ENCODE measurements at places on chromosomes 6 and 20.

GRCh38 chr6:75094614-75095200, 111.1 kb downstream of the COL12A1 start:
- DNase-seq = no peak

- DNase-seq = no peak
Observed at GRCh38 chr20:1628621-1629020, 8.8 kb upstream of the SIRPB1 start.

- DNase-seq = peak; percentile 70
Observed at GRCh38 chr20:33666293-33667244, at the start of gene ACTL10. Gene ACTL10, plus strand, starts transcription at chr20:33666943. Its CDS starts 555 bp downstream, at chr20:33667498.

- DNase-seq = no peak
Observed at GRCh38 chr20:56420940-56421688, 9.1 kb downstream of the CASS4 start.

- peak; percentile 16 for DNase-seq
Observed at GRCh38 chr6:150599199-150600009, at the start of gene PLEKHG1. Gene PLEKHG1, plus strand, starts transcription at chr6:150599885. Its CDS starts 133,797 bp downstream, at chr6:150733682.

- DNase-seq = no peak
Observed at GRCh38 chr6:45900808-45901752, 114.6 kb downstream of the CLIC5 start.

DNA sequence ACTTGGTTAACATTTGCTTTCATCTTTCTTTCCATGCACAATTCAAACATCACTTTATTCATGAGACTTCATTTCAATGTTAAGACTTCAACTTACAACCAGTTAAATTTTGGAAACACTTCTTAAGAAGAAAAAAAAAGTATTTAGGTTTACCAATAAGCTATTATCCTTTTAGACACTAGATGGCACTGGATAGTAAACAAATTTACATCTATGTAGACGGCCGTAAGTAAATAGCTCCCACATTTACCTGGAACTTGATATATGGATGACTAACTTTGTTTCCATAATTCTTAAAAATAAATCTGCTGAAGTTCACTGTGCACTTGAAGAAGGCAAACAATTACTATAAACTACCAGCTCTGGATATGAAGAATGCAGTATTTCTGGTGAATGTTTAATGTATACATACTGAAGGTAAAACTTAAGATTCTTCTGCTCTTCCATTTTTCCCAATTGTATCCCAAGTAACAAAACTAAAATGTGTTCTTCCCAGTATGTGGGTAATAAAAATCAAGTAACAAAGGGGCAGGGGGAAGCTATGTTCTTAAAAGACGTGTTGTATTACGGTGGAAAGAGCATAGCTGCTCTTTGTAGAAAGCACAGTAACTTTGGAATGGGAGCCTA, 130.6 kb upstream of the C6orf118 start:
- no peak for DNase-seq

- DNase-seq = no peak
Observed at GRCh38 chr6:161744211-161745067, 470.6 kb upstream of the AGPAT4 start.

DNA sequence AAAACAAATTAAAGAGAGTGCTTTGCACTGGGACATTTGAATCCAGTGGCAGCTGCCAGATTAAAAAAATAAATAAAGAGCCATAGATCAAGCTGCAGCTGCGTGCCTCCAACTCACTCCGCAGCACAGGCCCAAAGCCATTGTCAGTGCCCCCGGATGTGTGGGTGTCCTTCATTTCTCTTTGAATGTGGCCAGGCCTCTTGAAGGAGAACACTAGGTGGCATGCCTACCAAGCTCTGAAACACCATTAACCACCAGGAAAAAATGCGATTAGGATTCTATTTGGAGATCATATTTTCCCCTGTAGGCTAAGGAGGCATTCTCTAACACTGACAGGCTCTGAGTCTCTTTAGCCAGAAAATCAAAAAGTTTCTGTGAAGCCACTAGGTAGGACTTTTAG, 549.8 kb downstream of the PRKN start:
- no peak for DNase-seq

DNA sequence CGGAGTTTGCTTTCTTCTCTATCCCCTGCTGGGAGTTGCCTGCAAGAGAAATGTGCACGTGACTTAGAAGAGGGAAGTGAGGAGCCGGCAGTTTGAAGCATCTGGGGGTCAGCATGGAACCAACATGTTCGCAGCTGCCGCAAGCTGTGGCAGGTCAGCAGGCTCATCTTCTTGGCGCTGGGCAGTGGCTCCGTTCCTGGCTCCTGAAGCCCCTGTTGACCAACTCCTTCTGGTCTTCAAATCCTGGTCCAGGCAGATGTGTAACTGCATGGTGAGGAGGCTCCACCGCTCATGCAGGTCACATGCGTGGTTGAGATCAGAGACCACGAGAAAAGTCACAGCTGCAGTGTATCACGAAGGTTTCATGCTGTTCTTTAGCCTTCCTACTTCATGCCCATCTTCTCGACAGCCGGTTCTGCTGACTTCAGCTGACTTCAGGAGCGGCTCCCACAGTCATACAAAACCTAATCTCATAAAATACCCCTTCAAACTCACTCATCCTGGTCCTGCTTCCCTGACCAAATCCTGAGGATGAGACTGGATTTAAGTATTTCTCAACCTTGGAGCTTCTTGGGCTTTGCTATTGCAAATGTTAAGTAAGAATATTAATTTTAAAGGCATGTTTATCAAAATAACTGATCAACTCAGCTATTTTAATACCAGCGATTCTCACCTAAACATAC, 44.9 kb upstream of the BCAS1 start:
- no peak for DNase-seq

DNA sequence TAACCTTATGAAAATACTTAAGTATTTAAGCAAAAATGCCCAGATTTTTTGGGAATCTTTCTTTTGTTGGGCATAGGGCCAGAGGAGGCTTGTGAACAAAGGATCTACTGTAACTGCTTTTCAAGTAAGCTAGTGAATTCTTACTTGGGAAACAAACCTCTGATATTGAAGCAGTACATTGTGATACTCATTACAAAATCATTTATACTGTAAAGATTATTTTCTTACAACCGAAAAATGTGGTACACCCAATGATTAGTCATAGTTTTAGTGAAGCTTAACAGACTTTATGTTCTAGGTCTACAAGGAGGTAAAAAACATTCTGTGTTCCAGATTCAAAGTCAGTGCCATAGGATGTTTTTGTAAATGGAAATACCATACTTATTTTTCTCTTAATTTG, 272.9 kb upstream of the KCNQ5 start:
- DNase-seq = no peak

GRCh38 chr6:1609041-1609647, 571 bp upstream of the FOXC1 start:
- DNase-seq = no peak

- DNase-seq = no peak
Observed at GRCh38 chr20:53205046-53205445, 232.9 kb downstream of the TSHZ2 start.

GRCh38 chr6:90251295-90251992, 45.2 kb downstream of the BACH2 start:
- no peak for DNase-seq

DNA sequence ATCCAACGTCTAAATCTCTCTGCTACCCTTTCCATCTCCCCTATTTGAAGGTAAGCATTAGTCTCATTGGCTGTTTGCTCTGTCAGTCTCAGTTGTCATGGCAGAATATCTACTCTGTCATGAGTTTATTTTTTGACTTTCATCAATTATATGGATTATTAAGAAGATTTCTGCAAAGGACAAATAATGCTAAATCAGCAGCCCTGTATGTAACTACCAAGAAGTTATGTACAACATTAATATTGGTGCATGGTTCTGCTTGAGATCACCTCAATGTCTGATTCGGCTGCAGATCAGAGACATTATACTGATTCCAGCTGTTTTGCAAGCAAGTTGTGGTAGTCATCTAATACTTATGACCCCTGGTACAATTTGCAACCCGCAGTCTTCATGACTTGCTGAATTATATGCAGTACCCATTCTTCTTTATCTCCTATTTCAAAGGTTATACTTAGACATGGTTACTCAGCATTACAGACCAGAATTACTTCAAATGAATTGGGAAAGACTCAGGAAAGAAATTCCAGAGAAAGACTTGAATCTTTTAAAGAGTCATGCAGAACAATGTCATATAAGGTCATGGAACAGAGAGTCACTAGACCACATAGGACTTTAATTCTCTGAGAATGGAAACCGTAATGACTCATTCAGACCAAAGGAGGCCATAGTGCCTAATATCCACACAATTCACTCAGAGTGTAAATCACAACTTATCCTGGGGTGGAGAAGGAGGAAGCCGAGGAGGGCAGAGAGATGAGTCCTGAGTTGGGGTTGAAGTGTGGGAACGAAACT, 201.4 kb downstream of the IBTK start:
- DNase-seq = no peak

DNA sequence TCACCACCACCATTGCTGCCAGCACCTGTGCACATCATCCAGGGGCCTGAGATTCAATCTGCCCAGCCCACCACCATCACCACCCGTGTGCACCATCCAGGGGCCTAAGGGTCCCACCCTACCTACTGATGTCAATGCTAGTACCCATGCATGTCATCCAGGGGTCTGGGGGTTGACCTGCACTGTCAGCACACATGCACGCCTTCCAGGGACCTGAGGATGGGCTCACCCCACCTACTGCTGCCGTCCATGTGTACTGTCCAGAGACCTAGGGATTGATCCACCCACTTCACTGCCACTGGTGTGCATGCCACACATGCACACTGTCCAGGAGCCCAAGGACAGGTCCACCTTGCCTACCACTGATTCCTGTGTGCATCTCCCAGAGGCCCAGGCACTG, 11.9 kb upstream of the OXT start:
- DNase-seq = no peak

- DNase-seq = no peak
Observed at GRCh38 chr6:129678463-129678862, 31.5 kb downstream of the ARHGAP18 start.

DNA sequence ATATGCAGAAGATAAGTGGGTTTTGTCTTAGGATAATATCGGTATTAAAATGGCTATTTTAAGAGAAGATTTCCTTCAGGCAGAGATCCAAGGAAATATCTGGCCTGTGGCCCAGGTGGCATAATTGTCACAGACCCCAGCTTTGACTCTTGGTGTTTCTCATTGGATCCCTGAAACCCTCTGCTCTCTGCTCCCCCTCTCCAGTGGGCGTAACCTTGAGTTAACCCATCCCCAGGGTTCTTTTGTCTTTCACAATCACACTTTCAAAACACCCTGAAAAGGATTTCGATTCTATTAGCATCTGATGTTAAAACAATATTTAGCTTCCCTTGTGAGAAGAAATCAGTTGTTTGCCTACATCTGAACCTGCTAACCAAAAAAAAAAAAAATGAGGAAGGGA, 7.2 kb downstream of the SSTR4 start:
- no peak for DNase-seq

DNA sequence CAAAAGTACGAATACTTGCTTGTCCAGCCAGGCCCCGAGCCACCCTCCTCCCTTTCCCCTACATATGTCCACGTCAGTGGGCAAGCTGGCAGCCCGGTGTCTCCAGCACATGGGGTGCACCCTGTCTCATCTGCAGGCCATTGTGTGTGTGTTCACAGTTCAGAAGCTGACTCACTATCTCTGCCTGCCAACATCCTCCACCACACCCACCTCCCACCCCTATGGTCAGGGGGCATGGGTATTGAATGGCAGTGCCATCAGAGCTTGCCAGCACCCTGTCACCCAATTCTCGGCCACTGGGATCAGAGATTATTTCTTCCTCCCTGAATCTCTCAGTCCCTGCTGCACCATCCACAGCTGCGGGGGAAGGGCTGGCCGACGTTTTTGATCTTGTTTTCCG, 195.7 kb downstream of the FARS2 start:
- DNase-seq = no peak

GRCh38 chr6:39402239-39402751, 79.8 kb upstream of the KCNK16 start:
- no peak for DNase-seq
